Skeletal muscle cell (primary cell): ENCODE measurements at places on chromosomes 13 and 19.

GRCh38 chr13:20073775-20074174, 87.1 kb downstream of the GJA3 start:
- no peak for DNase-seq

DNA sequence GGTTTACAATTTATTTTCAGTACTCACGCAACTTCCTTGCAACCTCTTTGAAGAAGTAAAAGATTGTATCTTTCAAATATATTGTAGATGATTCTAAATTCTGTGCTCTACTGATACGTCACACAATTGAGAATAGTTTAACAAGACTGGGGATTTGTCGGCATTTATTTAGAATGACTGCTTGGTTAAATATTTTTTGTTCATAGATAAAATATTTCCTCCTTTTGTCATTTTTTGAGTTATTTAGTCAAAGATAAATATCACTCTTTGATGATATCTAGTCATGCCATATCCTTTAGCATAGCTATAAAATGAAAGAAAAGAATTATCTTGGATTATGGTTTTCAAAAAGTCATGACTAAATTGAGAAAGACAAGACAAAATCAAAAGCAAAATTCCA, 2747.8 kb downstream of the PCDH9 start:
- DNase-seq, result no peak

- DNase-seq, result no peak
These were observed 195.5 kb downstream of the RGCC start for GRCh38 chr13:41652735-41653361.

GRCh38 chr19:21317821-21318220, 11.4 kb downstream of the ZNF708 start:
- DNase-seq, result no peak

DNA sequence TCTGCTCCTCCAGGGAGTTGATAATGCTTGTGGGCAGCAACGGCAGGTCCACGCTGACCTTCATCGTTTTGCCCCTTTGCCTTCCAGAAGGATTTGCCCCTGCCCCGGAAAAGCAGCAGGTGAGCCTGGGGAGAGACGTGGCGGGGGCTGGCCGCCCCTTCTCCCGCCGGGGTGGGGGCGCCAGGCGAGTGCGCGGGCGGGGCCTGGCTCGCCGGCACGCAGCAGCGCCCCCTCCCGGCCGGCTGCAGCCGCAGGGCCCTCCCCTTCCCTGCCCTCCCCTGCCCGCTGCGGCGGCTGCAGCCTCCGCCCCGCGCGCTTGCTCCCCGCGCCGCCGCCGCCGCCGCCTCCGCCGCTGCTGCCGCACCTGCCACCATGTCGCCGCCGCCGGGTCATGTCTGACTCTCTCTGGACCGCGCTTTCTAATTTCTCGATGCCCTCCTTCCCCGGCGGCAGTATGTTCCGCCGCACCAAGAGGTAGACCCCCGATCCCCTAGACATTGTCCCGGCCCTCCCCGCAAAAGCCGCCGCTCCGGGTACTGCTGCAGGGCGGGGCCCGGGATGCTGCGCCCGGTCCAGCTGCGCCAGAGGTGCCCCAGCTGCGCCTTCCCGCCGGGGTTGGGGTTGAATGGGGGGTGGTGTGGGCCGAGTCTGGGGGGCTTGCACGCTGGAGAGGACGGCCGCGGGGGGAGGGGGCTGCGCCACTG, at the start of gene MAST1:
TSS of gene MAST1 (plus strand) at position 334 of the 704 bp plus-strand sequence. CDS start at position 392, 58 bp downstream.
- DNase-seq, result no peak

GRCh38 chr19:31110336-31110735, 238.9 kb downstream of the TSHZ3 start:
- no peak for DNase-seq

GRCh38 chr19:16000024-16000663, 51.3 kb downstream of the OR10H4 start:
- DNase-seq, result no peak
